ENCODE measurements at places on chromosomes 6 and 20.

DNA sequence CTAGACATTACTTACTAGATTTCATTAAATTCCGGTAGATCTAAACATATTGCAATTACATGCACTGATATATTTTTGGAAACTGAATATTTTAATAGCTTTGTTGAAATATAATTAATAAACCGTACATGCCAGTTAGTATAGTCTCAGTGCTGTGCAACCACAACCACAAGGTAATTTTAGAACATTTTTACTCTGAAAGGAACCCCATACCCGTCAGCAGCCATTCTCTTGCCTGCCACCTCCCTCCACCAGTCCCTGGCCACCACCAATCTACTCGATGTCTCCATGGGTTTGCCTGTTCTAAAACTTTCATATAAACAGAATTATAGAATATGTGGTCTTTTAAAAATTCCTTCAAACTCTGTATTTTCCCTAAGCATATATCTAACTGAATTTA, 293.9 kb downstream of the THBS2 start:
- no peak for DNase-seq

DNA sequence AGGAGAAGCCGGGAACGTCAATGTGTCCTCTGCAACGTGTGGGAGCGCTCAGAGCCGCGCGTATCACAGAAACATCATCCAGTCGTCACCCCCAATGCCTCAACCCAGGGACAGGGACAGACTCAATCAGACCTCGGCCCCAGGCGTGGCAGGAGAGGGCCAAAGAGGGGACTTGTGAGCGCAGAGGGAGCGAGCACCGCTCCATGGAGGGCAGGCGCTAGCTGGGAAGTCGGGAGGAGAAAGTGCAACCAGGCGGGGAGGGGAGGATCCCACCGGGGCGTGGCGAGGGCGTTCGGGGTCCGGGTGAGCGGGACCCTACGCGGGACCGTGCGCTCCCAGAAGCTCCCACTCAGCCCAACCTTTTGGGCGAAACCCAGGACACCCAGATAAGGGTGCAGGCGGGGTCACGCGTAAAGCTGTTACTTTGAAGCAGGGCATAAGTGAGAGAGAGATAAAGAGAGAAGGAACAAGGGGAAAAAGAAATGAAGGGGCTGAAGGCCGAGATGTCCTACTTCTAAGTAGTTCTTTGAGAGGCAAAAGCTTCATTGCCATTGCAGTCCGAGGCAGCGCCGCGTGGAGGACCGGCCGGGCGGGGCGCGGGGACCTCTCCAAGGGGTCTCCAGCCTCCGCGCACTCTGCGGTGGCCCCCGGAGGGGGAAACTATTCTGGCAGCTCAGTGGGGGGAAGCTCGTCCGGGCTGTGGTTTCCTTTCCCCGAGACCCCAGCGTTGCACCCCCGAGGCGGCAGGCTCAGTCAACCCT, 862 bp upstream of the SOBP start:
- peak; percentile 36 for DNase-seq

- peak; percentile 70 for DNase-seq
Observed at GRCh38 chr6:158703837-158704822, 54.3 kb downstream of the SYTL3 start.

- DNase-seq = no peak
Observed at GRCh38 chr6:69985180-69985579, 118.8 kb downstream of the COL19A1 start.

- DNase-seq = no peak
Observed at GRCh38 chr20:38799203-38799602, 6.3 kb upstream of the PPP1R16B start.

GRCh38 chr6:150112233-150112632, 30.6 kb upstream of the PPP1R14C start:
- DNase-seq = no peak

DNA sequence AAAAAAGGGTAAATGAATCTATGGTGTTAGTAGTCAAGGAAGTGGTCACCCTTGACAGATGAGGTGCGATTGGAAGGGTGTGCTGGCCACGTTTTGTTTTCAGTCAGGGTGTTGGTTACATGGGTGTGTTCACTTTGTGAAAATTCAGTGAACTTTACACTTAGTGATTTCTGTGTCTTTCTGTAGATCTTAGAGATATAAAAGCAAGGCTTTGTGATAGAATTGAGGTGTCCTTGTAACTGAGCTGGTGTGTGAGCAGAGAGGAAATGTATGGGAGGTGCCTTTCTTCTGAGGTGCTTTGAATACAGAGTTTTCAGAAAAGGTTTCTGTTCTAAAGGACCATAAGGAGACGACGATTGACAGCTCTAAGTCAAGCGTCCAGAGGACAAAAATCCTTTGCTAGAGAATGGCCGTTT, 90.5 kb downstream of the SAMD3 start:
- no peak for DNase-seq

- peak; percentile 82 for DNase-seq
Observed at GRCh38 chr6:109743739-109744138, 52.6 kb downstream of the FIG4 start.

DNA sequence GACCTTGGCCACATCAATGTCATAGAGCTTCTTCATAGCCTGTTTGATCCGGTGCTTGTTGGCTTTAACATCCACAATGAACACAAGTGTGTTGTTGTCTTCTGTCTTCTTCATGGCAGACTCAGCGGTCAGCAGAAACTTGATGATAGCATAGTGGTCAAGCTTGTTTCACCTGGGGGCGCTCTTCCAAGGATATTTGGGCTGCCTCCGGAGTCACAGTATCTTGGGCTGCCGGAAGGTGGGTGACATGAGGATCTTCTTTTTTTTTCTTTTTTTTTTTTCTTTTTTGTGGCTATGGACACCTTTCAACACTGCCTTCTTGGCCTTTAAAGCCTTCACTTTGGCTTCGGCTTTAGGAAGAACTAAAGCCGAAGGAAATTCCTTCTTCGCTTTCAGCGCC, 244.6 kb downstream of the GJA1 start:
- no peak for DNase-seq
